Naive thymus-derived CD4-positive, alpha-beta T cell (primary cell): ENCODE measurements at places on chromosomes 13 and 19. TPM values are rescaled to one million over a fixed set of nuclear protein-coding genes. Genes with fewer than 3 reads are reported as not detected.

ZNF439 gene
- 6.1 TPM for polyA plus RNA-seq

NLRP9 gene
- polyA plus RNA-seq: not detected

GRCh38 chr13:84985860-84986259, 813.4 kb downstream of the SLITRK6 start:
- H3K4me1 ChIP-seq: no peaks in the 10 kb centered on the region
- H3K27me3 ChIP-seq: no peaks in the 10 kb centered on the region
- DNase-seq: no peak
- H3K4me3 ChIP-seq: no peak overlapping the region
- no peaks in the 10 kb centered on the region for H3K36me3 ChIP-seq

DNA sequence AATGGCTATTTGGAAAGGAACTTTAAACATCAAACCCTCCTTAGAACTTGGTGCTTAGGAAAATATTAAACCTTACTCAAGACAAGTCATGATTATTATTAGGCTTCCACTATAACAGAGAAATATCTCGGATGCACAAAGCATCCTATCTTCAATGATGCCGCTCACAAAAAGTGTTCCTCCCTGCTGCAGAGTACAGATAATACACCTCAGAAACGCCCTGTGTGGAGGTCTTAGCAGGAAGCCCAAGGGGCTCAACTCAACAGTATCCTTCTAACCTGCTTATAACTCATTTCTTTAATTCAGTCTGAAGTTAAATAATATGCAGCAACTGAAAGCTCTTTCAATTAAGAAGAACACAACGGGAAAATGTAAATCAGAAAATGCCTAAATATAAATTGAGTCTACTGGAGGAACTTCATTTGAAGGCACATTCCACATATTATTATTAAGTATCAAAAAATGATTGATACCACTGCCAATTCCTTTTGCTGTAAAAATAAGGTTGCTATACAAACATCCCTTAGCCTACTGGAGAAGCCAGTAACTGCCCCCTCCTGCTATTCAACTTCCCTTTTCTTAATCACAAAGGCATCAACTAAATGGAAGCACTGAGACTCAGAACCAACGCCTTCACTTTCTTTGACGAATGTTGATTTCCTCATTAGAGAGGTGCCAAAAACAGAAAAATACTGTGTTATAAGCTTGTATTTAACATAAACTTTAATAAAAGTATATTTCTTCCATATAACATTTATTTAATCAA, 12.0 kb downstream of the ELF1 start:
- H3K4me1 ChIP-seq: peaks cover 67% of the 10 kb centered on the region
- H3K36me3 ChIP-seq: no peaks in the 10 kb centered on the region

DNA sequence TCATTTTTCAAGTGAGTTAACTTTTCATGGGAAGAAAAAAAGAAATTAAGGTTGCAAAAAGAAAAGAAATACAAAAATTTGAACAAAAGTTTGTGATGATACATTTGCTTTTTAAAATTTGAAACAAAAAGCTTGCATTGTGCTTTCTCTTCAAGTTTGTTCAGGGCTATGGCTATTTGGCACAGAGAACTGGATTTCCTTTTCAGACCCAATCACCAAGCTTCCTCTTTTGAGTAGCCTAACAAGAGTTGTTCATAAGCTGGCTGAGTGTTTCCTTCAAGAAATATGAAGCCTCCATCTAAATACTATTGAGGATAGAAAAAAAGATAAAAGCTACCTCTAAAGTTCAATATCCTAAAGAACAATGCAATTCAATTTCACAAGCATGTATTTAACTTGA, 787.8 kb downstream of the LIG4 start:
- no peak overlapping the region for H3K27ac ChIP-seq
- no peaks in the 10 kb centered on the region for H3K36me3 ChIP-seq
- DNase-seq: no peak
- H3K27me3 ChIP-seq: no peaks in the 10 kb centered on the region
- H3K4me3 ChIP-seq: no peak overlapping the region

DNA sequence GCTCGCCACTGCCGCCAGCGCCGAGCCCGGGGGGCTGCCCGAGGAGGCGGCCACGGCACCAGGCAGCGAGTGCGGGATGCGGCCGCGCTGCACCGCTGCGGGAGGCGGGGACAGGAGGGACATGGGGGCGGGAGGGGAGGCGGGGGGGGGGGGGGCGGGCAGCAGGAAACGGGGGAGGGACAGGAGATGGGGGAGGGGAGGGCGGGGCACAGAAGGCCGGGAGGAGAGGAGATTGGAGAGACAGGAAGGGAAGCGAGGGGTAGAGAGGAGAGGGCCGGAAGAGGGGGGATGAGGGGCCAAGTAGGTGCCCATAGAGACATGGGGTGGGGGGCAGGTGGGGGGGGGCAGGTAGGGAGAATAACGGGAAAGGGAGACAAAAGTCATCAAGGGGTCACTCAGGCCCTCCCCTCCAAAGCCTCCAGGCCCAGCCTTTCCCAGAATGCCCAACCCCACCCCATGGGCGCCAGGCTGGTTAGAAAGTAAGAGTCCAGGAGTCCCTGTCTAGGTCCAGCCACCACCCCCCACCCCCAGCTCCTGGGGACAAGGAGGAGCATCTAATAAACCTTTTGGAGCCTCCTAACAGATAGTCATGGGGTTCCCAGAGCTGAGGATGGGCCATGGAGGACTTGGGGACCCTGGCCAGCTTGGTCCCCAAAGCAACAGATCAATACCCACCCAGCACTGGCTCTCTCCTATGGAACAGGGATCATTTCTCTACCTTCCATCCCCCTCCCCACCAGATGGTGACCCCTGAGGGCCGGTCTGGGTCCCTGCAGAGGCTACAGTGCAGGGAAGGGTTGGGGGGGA, 9.5 kb downstream of the NR2F6 start:
- H3K4me1 ChIP-seq: peaks cover 11% of the 10 kb centered on the region
- H3K27me3 ChIP-seq: no peaks in the 10 kb centered on the region
- H3K36me3 ChIP-seq: no peaks in the 10 kb centered on the region
- H3K4me3 ChIP-seq: peak overlapping the region; percentile 74
- peak overlapping the region; percentile 64 for H3K27ac ChIP-seq
- no peak for DNase-seq

- peaks cover 9% of the 10 kb centered on the region for H3K4me1 ChIP-seq
- no peaks in the 10 kb centered on the region for H3K36me3 ChIP-seq
- peak; percentile 33 for DNase-seq
- no peak overlapping the region for H3K27ac ChIP-seq
- H3K4me3 ChIP-seq: peak overlapping the region; percentile 50
These were observed 721 bp downstream of the TNFSF11 start for GRCh38 chr13:42574435-42575311.
